Stimulated activated CD4-positive, alpha-beta T cell treated with anti-CD3 and anti-CD28 coated beads, Interleukin-4, amount 100 ng/mL, for 4 hours (primary cell): ENCODE measurements at places on chromosomes 1 and 21.

GRCh38 chr1:206489980-206490770 lies 17.2 kb upstream of the RASSF5 start:
- DNase-seq: peak; percentile 75

DNA sequence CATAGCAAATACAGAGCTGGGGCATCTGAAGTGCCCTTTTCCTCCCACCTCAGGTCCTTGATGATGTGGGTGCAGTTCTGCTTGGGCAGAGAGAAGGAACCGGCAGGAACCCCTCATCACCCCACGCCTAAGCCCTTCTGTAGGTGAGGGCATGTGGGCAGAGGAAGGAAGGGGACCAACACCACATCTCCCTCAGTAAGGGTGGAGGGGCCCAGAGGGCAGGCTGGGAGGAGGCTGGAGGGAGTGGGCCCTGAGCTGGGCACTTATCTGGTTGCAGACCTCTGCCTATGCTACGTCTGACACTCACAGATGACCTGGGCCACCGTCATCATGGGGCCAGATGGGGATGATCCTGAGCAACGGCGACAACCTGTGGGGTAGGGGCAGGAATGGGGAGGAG lies 11.0 kb downstream of the ZNF687 start:
- DNase-seq: no peak

DNA sequence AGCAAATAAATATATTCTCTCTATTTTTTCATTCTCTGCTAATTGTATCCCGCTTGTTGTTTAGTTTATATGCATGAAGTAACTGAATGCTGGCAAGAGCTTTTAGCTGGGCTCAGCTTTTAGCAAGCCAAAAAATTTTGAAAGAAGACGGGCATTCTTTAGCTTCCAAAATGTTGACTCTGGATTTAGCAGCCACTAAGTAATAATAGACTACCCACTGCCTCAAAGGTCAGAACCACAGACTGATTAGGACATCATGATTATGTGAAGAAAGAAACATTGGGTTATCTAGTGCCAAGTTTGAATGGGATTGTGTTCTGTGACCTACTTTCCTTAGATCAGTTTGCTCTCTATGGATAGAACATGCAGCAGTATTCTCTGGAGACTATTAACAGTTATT lies 80.3 kb upstream of the DPH5 start:
- no peak for DNase-seq

- no peak for DNase-seq
These were observed 332.5 kb downstream of the SETD4 start for GRCh38 chr21:35727830-35728229.

- no peak for DNase-seq
These were observed 1.0 kb downstream of the IQGAP3 start for GRCh38 chr1:156571261-156571852.

- DNase-seq: no peak
These were observed 125.4 kb downstream of the RIPK4 start for GRCh38 chr21:41641510-41641815.

DNA sequence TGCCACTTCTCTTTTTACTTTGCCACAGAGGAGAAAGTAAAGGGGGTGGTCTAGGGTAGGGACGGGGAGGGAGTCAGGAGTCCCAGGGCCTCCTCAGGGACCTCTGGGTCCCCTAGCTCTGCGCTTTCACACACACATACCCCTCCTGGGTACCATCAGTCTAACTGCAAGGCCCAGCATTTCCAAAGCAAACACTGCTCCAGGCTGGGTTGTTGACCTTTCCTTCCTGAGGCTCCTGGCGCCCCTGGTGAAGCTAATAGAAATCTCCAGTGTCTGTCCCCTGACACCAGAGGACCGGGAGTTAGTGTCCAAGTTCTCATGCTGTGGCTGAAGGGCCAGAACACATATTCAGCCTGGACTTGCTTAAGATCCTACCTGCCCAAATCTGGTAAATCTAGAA lies 3.9 kb downstream of the TMEM63A start:
- no peak for DNase-seq

- peak; percentile 69 for DNase-seq
These were observed 8.4 kb upstream of the KCNN3 start for GRCh38 chr1:154878371-154879037.

DNA sequence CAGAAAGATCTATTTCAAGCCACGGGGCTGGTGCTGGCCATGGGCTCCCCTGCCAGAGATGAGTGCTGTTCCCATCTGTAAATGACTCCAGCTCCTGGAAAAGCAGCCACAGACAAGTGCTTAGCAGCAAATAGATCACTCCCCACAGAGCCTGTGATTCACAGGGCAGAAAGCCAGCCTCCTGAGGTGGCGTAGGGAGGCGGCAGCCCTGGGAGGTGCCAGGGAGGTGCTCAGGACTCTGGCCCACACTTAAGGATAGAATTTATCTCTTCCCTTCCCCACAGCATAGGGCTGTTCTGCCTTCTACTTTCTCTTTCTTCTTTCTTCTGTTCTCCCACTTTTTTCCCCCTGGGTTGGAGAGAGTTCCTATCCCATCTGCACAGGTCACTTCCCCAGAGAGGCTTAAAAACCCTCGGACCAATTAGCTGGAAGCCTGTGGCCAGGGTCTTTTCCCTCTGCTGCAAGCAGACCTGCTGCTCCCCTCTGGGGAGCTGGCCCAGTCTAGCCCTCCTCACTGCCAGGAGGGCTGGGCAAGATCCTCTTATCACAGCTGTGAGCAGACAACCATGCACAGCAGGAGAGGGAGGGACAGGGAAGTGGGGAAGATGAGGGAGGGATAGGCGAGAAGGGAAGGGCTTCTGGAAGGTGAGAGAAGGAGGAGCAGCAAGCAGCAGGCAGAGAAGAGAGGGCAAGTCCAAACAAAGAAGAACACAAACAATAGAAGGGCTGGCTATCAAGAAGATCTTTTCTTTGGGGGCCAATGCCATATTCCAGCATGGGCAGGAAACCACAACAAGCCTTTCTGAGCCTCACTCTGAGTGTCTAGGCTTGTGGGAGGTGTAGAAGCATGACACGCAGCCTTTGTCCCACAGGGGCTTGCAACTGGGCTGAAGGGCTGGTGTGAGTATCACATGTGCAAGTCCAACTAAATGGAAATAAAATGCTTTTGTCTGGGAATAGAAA lies 41.0 kb downstream of the KCND3 start:
- no peak for DNase-seq

DNA sequence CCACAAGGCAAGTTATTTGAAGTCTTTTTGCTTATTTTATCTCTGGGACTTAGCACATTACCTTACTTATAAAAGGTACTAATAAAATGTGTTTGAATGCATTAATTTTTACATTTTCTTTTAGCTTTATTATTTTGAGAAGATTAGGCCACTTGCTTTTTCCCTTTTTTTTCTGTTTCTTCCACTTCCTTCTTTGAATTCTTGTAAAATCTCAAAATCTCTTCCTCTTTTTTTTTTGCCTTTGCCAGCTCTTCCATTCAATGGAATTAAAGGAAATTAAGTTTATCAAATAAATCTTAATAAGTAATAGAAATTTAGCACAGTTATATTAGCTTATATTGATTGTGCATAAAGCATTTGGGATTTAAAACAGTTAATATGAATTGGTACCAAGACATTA lies 260.9 kb downstream of the SRGAP2C start:
- no peak for DNase-seq

GRCh38 chr1:55916907-55917306 lies 662.5 kb downstream of the PLPP3 start:
- no peak for DNase-seq

DNA sequence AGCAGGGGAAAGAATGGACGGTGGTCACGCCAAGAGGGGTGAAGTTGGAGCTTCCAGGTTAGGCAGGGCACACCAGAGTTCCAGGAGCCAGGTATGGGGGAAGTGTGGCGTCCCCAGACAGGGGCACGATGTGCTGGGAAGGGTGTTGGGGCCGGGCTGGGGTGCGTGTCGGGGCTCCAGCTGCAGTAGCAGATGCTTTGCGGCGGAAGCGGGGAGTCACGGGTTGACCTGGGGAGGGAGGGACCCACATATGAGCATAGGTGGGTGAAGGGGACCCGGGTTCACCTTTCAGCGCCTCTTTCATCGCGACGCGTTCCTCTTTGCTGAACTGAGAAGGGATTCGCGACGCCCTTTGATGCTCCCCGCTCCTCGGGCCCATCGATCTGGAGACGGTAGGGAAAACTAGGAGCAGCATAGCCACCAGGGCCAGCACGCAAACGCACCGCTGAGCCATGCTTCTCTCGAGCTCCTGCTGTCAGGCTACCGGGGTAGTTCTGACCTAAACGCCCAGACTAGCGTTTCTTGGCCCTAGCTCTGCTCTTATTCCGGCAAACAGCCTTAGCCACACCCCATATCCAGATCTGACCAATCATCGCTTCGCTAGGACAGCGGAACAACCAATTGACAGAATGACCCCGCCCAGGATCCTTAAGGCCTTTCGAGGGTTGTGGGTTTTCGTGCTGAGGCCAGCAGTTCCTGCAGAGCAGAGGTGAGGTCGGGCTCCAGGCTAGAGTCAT lies at the start of gene PM20D1:
Gene PM20D1, minus strand, starts transcription at position 514 of the 737 bp plus-strand sequence. Its CDS starts 60 bp downstream, at position 454.
- DNase-seq: peak; percentile 78

DNA sequence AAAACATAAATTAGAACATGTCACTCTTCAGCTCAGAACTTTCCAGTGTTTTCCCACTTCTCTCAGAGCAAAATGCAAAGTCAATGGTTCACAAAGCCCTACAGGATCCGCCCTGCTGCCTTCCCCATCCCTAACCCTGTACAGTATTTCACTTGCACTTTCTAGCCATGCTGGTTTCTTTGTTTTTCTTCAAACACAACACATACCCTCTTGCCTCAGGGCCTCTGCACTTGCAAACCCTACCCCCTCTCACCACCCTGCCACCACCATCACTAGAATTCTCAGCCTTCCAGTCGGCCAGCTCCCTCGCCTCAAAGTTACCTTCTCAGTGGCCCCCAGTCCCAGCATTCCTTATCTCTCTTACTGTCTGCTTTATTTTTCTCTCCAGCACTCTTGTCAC lies 17.6 kb downstream of the TEX35 start:
- DNase-seq: no peak

DNA sequence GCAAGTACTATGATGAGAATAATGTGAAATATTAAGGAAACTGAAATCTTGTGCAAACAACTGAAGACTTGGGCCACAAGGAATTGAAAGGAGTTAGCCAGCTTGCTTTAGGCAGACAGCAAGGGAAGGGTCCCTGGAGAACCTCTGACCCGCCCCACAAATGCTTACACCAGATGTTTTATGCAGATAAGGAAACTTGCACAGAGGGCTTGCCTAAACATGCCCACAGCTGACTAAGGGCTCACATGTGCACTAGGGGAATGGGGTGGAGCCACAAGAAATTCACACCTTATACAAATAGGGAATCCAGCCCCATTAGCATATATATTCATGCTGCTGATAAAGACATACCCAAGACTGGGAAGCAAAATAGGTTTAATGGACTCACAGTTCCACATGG lies 86.1 kb upstream of the CYYR1 start:
- no peak for DNase-seq
